ENCODE measurements at places on chromosomes 1 and 21.

DNA sequence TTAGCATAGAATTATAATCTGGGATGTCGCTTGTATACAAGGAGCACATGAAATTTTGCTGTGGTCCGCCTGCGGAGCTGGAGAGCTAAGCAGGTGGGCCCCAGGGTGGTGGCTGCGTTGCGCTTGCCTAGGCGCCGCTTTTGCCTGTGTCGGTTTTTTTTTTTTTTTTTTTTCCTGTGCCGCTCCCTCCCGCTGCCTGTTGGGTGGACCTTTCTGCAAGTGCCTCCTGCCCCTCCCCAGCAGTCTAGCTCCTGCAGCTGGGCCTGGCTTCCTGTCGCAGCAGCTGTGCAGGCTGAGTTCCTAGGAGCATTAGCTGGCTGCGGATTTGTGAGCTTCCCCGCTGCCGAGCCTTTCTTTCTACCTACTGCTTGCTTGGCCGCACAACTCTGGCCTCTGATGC, 20.6 kb downstream of the PYHIN1 start:
- DNase-seq = no peak

DNA sequence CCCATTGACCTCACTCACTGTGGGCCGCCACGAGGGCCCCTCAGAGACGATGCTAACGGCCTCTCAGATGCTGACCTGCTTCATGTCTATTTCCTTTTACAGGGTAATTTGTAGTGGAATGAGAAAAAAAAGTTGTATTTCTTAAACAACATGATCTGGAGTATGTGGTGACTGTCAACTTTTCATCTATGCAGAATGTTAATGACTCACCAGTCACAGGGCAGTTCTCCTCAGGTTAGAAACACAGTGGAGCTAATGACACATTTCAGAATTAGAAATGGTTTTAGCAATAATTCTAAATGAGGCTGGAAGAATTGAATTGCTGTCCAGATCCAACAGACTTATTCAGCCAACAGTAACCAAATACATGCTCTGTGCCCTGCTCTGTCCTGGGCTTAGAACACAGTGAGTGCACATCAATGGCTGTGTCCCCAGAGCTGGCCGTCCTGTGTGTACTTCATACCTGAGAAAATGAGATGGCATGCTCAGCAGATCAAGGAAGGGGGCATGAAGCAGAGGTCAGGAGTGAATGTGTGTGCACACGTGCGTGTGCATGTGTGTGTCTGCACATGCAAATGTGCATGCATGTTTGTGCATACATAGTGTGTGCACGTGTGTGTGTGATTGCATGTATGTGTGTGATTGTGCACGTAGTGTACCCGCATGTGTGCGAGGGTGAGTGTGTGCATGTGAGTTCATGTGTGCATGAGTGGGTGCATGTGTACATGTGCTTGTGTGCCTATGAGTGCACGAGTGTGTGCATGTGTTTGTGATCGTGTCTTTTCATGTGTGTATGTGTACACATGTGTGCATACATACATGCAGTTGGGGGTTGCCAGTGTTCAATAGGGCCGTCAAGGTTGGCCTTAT, 145.3 kb downstream of the PCBP3 start:
- DNase-seq = no peak

GRCh38 chr1:192448026-192448578, 127.5 kb upstream of the RGS1 start:
- no peak for DNase-seq

DNA sequence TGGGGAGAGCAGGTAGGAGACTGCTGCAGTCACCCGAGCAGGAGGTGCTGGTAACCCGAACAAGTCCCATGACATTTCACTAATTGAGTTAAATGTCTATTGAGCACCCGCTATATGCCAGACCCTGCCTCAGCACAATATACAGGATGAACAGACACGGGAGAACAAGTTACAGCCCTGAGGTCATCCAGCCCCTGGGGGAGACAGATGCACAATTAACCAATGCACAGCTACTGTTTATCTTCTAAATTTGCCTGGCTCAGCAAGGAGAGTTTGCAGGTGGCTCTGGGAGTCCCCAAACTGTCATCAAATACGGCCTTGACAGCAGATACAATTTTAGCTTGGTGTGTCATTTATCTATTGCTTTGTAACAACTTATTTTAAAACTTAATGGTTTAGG, 18.1 kb downstream of the CITED4 start:
- DNase-seq = no peak

DNA sequence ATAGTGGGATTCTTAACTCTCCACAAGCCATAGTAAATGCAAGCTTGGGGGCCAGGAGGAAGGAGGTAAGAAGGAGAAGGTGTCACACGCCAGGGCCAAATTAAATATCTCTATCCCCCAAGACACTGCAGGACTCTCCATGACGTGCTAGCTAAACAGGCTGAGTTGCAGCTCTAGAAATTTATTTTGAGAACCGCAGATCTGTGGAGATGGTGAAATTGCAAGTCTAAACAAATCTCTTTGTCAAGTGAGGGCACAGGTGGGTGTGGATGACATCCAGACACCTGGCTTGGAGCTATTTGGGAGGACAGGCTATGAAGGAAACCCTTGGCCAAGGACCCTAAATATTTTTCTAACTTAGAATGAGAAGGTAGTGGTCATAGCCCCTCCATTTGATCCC, 39.5 kb upstream of the USP1 start:
- DNase-seq = no peak

DNA sequence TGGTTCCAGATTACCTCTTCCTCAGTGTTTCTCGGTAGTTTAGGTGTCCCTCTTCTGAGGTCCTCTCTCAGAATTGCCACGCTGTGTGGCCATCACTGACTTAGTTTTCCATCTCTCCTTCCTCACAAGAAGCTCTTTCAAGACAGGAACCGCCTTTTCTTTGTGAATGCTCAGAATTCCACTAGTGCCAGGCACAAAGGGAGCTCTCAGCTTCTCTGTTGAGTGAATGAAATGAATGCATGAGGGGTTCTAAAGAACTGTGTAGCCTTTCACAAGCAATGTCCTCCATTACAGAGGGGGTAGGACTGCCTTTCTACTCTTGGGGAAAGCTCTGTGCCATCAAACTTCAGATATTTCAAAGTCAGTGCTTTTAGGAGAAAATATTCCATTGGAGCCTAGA, 546.8 kb downstream of the RWDD3 start:
- no peak for DNase-seq

Data from midbrain (tissue), 1 donor.